ENCODE measurements at places on chromosomes 1 and 21.

DNA sequence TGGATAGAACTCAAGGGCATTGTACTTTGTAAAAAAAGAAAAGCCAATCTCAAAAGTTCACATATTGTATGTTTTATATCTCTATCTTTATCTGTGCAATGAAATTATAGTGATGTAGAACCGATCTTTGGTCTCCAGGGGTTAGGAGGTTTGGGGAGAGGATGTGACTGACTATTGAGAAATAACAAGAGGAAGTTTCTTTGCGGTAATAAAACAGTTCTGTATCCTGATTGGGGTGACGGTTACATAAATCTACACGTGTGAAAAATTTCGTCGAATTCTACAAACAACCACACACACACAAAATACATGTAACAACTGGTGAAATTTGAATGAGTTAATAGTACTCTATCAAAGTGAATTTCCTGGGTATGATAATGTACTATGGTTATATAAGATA, 10.6 kb upstream of the OR2T33 start:
- no peak for DNase-seq

DNA sequence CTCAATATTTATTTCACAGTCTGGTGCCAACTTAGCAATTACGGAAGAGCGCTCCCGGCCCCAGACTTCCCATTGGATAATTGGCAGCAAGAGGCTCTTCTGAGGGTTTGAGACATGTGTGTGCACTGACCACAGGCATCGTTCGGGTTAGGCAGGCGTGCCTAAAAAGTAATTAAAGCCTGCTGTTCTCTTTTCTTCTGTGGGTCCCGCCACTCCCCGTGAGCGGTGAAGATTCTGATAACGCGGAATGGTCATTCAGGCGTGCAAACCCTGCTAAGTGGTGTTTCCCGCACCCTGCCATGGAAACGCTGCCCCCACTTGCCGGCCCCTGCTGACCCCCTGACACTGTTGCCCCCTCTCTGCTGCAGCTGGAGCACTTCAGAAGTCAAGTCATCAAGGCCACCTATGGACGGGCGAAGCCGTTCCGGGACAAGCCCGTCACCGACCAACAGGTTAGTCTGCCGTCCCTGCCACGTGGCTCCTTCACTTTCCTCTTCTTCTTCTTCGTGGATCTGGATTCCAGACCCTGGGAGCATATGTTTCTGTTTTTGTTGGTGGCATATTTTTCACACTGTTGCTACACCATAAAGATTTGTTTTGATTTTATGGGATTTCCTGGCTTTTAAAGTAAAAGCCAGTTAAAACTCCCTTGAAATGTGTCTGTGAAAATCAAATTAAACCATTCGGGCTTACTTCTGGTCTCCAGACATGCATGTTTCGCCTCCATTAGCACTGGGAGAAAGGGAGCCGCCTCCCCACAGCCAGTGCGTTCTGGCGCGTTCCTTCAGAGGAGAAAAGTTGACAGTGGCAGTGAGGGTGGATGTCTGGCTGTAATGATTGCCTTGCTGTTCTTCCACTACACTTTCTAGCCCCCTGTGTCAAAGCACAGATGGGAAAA, 79.9 kb downstream of the FHAD1 start:
- no peak for DNase-seq

DNA sequence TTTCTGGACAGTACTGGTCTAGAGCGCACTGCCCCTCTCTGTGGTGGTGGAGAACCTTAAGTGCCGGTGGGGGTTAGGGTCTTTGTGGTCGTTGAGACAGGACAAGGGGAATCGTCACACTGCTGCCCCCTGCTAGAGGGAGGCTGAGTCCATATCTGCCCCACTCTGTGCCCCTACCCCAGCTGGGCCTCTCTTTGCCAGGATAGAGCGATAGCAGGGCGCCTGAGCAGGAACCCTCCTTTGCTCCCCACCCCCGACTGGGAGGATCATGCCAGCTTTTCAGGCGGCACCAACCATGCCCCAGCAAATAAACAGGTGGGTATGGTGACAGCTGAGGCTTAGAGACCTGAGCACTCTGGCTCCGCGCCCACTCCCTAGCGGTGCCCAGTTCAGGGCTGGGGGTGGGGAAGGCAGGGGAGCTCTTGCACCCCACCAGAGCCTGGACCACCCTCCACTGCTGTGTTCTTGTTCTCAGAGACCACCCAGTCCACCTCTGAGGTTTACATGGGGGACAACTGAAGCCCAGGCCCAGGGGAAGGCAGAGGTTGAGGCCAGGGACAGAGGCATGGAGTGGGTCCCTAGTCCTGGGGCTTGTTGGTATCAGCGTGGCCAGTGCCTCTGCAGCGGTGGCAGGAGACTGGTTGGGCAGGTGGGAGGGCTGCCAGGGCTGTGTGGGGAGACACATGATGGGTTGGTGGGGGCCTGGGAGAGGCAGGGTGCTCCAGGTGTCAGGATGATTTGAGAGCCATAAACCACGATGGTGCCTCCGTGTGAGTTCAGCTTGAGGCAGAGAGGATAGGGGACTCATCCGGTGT, 1.6 kb downstream of the PADI2 start:
- no peak for DNase-seq

DNA sequence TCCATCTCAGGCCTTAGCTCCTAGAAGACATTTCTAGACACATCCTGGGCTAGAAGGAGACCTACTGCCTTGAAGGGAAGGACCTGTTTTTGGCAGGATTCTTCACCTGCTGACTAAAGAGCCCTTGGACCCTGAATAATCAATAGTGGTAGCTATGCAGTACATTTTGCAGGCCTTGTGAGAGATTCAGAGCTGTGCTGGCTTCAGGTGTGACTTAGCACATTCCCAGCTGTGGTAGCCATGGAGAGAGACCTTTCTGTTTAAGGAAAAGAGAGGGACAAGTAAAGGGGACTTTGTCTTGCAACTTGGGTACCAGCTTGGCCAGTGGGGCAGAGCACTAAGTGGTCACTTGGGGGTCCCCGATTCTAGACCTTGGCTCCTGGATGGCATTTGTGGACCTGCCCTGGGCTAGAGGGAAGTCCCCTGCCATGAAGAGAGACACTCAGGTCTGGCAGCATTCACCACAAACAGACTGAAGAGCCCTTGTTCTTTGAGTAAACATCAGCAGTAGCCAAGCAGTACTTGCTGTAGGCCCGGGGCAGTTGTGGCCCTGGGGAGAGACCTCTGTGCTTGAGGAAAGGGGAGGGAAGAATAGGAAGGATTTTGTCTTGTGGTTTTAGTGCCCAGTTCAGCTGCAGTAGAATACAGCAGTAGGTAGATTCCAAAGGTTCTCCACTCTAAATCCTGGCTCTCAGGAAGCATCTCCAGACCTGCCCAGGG, 26.2 kb upstream of the CD1A start:
- DNase-seq = no peak

GRCh38 chr21:36478207-36478701, 1.7 kb downstream of the CLDN14 start:
- no peak for DNase-seq

GRCh38 chr1:86747304-86747703, 42.9 kb downstream of the SH3GLB1 start:
- no peak for DNase-seq

DNA sequence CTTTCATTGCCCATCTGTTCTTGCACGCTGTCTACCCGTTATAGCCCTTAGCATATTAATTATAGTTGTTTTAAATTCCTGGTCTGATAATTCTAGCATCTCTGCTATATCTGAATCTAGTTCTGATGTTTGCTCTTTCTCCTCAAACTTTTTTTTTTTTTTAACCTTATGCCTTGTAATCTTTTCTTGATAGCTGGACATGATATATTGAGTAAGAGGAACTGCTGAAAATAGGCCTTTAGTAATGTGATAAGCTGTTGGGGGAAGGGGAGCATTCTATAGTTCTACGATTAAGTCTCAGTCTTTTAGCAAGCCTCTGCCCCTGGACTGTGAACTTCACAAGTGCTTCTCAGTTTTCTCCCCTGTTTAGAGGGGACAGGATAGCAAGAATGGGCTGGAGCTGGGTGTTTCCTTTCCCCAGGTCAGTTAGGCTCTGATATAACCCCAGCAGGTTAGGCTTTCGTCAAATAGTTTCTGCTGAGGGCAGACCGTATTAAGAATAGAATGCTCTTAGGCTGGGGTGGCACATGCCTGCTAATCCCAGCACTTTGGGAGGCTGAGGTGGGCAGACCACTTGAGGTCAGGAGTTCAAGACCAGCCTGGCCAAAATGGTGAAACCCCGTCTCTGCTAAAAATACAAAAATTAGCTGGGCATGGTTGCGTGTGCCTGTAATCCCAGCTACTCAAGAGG, 62.2 kb downstream of the ZFYVE9 start:
- DNase-seq = no peak

DNA sequence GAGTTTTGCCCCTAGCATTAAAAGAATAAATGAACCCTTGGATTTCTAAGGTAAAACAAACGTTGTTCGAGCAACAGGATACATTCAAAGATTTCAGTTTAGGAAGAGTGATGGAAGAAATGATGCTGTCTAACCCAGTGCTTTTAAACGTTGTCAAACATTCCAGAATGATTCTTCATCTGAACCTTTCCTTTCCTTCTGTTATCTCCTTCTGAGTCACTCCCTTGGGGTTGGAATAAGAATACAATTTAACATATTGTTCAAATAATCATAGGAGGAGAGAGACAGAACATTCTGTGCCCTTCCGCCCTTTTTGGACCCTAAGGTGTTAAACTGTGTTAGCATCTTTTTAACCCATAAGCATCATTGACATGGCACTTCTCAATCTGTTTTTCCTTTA, 61.1 kb upstream of the RCOR3 start:
- DNase-seq = no peak

Measured in central memory CD4-positive, alpha-beta T cell (primary cell).